T-helper 2 cell (primary cell): ENCODE measurements at places on chromosomes 11 and 22.

GRCh38 chr22:37976547-37976946, 7.8 kb downstream of the SOX10 start:
- DNase-seq, result no peak

DNA sequence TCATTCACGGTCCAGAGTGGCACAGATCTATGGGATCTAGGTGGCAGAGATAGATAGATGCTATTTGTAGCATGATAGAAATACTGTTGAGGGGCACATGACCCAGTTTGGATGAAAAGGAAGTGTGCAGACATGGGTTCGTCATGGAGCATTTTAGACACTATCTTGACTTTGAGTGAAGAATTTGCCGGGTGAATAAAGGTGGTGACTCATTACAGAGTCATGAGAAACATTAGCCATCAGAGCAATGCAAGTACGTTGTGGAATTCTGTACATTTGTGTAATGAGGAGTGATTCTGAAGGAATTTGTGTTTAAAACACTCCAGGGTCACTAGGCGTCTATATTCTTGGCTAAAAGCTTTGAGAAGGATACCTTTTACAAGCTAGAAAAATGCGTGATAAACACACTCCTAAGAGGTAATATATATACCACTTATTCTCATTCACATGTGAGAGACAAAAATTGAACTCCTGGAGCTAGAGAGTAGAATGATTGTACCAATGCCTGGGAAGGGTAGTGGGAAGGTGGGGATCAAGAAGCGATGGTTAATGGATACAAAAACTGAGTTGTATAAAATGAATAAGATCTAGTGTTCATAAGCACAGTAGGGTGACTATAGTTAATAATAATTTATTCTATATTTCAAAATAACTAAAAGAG, 593.7 kb upstream of the LUZP2 start:
- DNase-seq, result no peak

GRCh38 chr11:133832096-133832990, 13.0 kb downstream of the SPATA19 start:
- no peak for DNase-seq

DNA sequence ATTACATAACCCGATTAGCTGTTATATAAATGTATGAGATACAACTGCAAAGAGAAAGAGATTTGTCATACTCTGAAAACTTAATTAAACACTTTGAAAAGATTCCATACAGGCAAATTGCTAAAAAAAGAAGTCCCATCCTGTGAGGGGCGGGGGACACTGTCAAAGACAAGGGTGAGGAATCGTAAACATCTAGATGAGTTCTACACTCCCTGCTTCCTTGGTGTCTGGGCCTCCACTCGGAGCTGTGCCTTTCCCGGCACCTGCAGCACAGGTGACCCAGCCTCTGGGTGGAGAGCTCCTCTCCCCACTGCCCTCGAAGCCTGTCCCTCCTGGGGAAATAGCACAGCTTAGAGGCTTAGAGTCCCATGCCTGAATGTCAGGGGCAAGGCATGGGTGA, 69.2 kb upstream of the CRYBB3 start:
- DNase-seq, result no peak

GRCh38 chr11:128892866-128893565, 1.9 kb downstream of the KCNJ5 start:
- DNase-seq, result no peak

GRCh38 chr11:85755285-85755684, 55.7 kb downstream of the SYTL2 start:
- DNase-seq, result no peak

DNA sequence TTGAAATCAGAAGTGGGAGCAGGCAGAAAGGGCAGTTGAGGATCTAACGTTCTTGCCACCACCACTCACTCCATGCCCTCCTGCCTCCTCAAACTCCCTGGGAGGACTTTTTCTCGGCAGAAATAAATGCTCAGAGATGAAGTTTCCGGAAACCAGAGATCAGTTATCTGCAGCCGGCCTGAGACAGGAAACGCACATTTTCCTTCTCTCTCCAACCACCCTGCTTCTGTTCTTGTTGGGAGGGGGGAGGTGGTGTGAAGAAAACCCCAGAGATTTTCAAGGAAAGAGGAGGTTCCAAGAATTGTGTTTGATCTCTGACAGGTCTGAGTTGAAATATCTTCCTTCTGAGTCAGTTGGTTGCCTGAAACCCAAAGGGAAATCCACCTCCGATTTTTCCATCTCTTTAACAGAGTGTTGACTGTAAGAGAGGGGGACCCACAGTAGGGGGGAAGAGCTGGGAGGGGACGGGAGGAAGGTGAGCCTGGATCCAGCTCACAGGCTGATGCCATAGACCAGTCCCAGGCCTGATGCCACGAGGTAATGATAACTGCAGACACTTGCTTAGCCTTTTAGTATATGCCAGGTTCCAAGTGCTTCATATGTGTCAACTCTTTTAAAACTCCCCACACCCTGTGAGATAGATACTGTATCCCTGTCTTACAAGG, 100.8 kb downstream of the TRAF6 start:
- peak; percentile 56 for DNase-seq

GRCh38 chr11:98564233-98564632, 456.5 kb upstream of the CNTN5 start:
- no peak for DNase-seq

DNA sequence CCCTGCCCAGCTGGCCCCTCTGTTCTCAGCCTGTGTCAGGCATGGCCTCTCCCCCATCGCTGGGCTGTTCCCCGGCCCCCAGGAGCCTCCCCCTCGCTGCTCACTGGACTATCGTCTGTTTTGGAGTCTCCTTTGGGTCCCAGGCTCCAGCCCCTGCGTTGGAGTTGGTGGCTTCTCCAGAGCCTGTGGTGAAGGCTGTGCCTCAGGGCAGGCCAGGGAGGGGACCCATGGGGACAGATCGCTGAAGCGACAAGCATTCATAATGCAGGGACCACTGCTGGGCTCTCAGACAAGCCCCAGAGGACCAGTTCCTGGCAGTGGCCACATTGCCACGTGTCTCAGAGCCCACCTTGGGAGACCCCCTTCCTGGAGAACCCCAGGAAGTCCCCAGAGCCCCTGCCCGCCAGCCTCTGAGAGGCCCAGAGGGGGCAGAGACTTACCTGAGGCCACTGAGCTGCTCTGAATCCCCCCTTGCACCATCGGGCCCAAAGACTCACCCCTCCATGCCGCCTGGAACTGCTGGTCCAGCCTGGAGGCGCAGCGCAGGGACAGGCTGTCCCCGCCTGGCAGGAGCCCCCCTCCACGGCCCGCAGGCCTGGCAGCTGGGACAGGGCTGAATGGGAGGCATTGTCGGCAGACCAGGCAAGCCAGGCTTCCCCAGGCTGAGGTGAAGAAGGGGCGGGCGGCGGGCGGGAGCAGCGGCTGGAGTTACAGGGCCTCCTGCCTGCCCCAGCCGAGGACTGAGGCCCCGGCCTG, at the start of gene CHADL:
CHADL (minus strand) TSS at position 555 of the 756 bp plus-strand sequence; CDS start at position 505, 50 bp downstream.
- DNase-seq, result no peak

- no peak for DNase-seq
These were observed 22.4 kb downstream of the PRR5 start for GRCh38 chr22:44724416-44724815.

DNA sequence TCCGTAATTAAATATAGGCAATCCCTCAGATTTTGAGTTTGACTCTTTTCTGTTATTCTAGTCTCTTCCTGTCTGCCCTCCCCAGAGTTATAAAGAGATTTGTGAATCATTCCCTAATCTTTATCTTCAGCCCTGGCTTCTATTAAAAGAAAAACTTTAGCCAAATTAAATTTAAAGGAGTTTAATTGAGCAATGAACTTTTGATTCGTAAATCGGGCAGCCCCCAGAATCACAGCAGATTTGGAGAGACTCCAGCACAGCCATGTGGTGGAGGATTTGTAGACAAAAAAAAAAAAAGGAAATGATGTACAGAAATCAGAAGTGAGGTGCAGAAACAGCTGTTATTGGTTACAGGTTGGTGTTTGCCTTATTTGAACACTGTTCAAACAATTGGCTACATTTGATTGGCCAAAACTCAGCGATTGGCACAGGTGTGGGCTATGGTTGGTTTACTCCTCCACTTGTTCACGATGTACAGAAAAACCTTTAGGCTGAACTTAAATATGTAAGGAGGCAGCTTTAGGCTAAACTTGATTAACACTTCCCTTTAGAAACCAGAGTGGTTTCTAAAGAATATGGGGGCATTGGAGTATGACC, 2.3 kb upstream of the ALKBH8 start:
- DNase-seq, result no peak

DNA sequence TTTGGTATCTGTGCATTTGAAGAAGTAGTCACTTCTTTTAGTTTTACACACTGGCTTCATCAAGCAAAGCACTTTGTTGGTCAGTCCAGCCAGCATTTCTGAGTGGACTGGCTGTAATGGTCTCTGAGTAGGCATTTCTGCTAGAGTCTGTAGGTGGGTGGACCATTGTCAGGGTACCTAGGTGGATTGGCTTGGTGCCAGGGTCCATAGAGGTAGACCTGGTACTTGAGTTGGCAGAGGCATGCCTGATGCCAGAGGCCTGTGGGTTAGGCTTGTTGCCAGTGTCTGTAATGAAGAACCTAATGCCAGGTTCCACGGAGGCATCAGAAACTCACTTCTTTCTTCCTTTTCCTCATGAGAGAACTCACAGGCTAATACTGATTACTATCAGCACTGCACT, 157.9 kb upstream of the C11orf87 start:
- DNase-seq, result no peak

DNA sequence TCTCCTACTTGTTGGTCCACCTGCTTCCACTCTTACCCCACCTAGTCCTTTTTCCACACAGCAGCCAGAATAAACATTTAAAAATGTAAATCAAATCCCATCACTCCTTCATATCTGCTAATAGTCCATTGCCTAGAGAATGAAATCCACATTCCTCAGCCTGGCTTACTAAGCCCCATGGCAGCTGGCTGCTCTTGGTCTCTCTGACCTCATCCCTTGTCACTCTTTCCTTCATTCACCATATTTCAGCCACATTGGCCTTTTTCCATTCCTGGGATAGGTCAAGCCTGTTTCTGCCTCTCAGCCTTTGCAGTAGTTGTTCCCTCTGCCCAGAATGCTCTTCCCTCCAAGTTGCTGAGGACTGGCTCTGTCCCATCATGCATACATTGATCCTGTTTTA, 512.8 kb downstream of the INSC start:
- no peak for DNase-seq

- DNase-seq, result no peak
These were observed 37.8 kb downstream of the SCGB1A1 start for GRCh38 chr11:62456630-62457029.

- DNase-seq, result peak; percentile 60
These were observed 15.0 kb downstream of the RHOD start for GRCh38 chr11:67071420-67072284.

GRCh38 chr22:49735411-49735900, 92.2 kb downstream of the BRD1 start:
- no peak for DNase-seq

GRCh38 chr11:15006139-15006759, 34.1 kb upstream of the CALCA start:
- DNase-seq, result peak; percentile 7

DNA sequence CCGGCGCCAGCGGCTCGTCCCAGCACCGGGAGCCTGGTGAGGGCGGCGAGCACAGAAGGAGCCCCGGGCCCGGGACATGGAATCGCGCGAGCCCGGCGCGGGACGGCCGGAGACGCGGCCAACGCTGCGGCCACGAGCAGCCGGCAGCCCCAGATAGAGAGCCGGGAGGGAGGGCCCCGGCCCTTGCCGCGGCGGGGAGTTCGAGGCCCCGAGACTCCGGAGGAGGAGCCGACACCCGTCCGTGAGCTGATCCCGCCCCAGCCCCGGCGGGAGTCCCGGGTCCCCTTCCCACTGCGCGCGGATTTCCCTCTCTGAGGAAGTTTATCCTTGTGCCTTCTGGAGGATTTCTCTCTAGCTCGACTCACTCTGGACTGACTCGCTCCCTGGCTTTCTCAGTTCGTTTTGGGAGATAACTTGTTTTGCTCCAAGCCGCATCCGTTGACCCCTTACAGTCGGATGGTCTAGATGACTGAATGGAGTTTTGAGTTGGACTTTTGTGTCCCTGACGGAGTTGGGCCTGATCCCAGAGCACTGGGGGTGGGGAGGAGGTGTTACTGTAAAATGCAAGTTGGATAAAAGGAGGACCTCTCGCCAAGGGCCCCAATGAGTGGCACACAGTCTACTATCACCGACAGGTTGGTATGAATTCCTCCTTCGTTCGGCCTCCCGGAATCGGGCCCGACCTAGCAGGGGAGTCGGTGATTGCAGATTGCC, 585 bp downstream of the ARHGEF12 start:
- peak; percentile 24 for DNase-seq

DNA sequence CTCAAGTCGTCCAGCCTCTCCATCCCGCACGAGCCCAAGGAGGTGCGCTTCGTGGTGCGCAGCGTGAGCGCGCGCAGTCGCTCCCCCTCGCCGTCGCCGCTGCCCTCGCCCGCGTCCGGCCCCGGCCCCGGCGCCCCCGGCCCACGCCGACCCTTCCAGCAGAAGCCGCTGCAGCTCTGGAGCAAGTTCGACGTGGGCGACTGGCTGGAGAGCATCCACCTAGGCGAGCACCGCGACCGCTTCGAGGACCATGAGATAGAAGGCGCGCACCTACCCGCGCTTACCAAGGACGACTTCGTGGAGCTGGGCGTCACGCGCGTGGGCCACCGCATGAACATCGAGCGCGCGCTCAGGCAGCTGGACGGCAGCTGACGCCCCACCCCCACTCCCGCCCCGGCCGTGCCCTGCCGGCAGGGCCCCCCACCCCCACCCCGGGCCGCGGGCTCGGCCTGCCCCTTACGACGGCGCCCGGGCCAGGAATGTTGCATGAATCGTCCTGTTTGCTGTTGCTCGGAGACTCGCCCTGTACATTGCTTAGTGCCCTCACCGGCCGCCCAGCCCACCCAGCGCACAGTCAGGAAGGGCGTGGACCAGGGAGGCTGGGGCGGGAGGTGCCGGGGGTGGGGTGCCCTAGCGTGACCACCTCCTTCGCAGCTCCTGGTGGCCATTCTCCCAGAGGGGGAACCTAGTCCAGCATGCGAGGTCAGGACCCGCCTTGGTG, 6.9 kb upstream of the ACR start:
- DNase-seq, result no peak

- no peak for DNase-seq
These were observed 49.2 kb downstream of the CNTN5 start for GRCh38 chr11:99069856-99070444.

GRCh38 chr11:62553080-62553838, 6.7 kb upstream of the AHNAK start:
- peak; percentile 63 for DNase-seq

GRCh38 chr22:34904486-34904885, 161.5 kb upstream of the ISX start:
- DNase-seq, result no peak

DNA sequence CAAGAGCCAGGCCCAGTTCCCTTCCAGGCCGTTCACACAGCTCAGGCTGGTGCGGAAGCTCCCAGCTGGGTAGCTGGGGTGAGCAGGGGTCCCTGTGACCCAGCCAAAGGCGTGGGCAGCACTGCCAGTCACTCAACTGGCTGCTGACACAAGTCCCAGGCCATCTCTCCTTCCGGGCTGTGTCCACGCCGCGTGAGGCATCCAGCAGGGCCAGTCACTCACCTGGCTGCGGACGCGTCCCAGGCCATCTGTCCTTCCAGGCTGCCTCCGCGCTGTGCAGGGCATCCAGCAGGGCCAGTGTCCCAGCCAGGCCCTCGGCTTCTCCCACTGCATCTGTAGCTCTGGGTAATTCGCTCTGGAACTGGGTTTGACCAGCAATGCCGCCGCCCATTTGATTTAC, 184.2 kb downstream of the BRD1 start:
- DNase-seq, result no peak
